ENCODE measurements at places on chromosomes 11 and 22. TPM values are rescaled to one million over a fixed set of nuclear protein-coding genes. Genes with fewer than 3 reads are reported as not detected.
A peak's percentile ranks its signal among the peaks of the same experiment; 100 is the strongest.

IGLL5 gene
- 53.1 TPM for total RNA-seq

DNA sequence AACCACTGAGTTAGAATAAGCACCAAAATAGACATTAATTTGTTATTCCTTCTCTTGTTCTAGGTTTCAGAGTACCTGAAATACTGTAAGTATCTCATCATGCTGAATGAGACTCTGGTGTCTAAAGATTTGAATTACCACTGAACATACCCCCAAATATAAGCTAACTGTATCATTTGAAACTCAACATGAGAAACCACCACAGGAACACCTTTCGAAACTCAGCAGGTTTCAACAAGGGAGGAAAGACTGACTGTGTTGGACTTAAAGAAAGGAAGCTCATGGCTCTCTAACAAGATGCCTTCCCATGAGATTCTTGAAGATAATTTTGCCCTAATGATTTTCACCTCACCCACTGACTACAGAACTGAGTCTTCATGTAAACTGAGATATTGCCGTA is 37.0 kb downstream of the PRCP start:
- peaks cover 41% of the 10 kb centered on the region for H3K4me1 ChIP-seq
- no peaks in the 10 kb centered on the region for H3K36me3 ChIP-seq
- no peaks in the 10 kb centered on the region for H3K27me3 ChIP-seq
- H3K4me3 ChIP-seq: no peak overlapping the region
- no peak for DNase-seq
- H3K27ac ChIP-seq: no peak overlapping the region

KCNJ1 gene
- total RNA-seq: not detected

GRCh38 chr11:72300268-72300667 is 56.3 kb upstream of the PHOX2A start:
- no peak overlapping the region for H3K27ac ChIP-seq
- DNase-seq: no peak
- H3K4me1 ChIP-seq: no peaks in the 10 kb centered on the region
- H3K27me3 ChIP-seq: no peaks in the 10 kb centered on the region
- peaks cover 28% of the 10 kb centered on the region for H3K36me3 ChIP-seq

DNA sequence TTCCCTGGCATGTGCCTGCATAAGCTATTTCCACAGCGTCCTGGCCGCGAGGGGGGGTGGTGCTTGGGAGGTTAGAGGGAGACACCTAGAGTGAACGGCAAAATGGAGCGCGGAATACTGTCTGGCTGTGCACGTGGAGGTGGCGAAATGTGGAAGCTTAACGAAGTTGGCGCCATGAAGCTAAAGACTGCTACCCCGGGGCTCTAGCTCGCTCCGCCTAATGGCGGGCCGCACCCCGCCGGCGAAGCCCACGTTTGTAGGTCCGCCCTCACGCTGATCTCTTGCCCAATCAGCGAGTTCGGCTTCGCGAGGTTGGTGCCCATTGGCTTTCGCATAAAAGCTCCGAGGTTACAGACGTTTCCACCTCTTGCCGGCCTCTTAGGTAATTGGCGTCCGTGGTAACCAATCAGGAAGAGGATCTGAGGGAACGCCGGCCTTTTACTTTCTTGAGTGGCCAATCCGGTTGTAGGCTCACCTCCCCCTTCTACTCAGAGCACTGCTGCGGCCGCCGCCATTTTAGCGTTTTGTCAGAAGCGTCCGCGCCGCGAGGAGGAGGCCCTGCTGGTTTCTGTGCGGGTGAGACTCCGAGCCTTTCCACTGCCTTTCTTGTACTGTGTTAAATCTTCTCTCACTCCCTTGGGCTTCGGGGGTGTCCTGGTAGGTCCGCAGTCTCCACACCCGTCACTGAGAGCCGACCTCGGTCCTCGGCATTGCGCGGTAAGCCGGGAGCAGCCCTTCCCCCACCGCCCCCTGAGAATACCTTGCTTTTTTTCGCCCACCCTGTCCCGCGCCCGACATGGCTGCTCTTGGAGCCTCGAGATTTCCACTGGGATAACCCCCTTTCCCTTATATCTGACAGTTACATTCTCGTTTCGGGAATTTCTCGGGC is at the start of gene RBM4:
Gene RBM4 (plus strand): TSS at position 527 of the 889 bp plus-strand sequence. CDS start 1,009 bp downstream, outside the sequence.
- no peaks in the 10 kb centered on the region for H3K27me3 ChIP-seq
- peak within 1 kb of the TSS; percentile 92 for H3K27ac ChIP-seq
- peak; percentile 100 for DNase-seq
- peak within 1 kb of the TSS; percentile 82 for H3K4me3 ChIP-seq

CSF2RB gene
- 11.9 TPM for total RNA-seq
